ENCODE measurements at places on chromosomes 5 and 9.
A peak's percentile ranks its signal among the peaks of the same experiment; 100 is the strongest.

GRCh38 chr5:148540647-148541046 lies 113.7 kb downstream of the HTR4 start:
- no peak for DNase-seq

DNA sequence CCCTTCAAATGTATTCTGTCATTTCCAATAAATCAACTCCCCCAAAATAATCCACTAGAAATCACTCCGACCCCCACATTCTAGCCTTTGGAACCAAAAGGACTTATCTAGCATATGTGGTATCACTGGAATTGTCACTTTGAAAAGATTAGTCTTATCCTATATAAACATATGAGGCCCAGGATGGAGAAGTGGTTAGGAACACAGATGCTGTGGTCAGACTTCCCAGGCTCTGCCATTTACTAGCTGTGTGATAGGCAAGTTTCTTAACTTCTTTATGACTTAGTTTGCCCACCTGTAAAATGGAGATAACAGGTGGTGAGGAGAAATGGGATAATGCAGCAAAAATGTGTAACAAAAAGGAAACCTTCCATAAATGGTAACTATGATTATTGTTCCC lies 62.0 kb upstream of the GLRX start:
- no peak for DNase-seq

GRCh38 chr9:114462791-114463190 lies 42.5 kb downstream of the WHRN start:
- DNase-seq = no peak

- DNase-seq = no peak
These were observed 166.8 kb upstream of the IER5L start for GRCh38 chr9:129344641-129345495.

GRCh38 chr9:125472926-125473701 lies 211.5 kb downstream of the GAPVD1 start:
- DNase-seq = peak; percentile 94

DNA sequence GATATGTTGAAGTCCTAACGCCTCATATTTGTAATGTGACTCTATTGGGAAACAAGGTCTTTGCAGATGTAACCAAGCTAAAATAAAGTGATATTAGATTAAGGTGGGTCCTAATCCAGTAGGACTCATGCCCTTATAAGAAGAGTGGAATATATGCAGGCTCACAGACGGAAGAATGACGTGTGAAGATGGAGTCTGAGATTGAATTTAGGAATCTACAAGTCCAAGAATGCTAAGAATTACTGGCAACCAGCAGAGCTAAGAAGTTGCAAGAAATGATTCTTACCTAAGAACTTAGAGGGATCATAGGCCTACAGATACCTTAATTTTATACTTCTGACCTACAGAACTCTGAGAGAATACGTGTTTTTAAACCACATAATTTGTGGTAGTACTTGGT lies 350.0 kb upstream of the ST8SIA4 start:
- no peak for DNase-seq

DNA sequence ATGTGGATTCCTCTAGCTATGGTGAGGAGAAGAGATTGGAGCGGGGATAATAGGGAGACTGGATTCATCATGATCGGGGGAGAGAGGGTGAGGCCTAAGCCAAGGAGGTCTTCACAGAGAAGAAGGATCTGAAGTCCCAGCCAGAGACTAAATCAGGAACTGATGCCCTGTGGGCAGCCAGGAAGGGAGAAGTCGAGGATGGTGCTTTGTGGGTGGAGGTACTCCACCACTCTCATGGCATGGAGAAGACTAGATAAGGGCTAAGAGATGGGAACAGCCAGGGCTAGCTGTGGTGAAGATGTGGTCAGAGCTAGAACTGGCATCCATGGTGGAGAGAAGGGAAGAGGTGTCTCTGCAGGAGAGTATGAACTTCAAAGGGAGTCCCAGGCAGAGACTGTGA lies 3.0 kb upstream of the RGS14 start:
- no peak for DNase-seq

GRCh38 chr5:7586480-7586879 lies 190.5 kb downstream of the ADCY2 start:
- DNase-seq = no peak

GRCh38 chr5:123864578-123864977 lies 352.6 kb downstream of the CSNK1G3 start:
- DNase-seq = no peak

DNA sequence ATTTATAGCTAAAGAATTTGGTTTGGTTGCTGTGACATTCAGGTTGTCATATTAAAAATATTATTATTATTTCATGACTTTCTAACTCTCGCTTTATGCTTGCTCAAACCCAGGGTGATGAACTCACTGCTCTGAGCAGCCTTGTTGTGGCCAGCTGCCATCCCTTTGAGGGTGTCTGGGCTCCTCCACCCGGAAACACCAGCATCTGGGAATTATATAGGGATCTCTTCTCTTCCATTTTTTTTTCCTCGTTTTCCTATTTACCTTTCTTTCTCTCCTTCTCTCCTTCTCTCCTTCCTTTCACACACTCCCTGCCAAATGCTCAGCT lies 355.8 kb upstream of the SMARCA2 start:
- no peak for DNase-seq

DNA sequence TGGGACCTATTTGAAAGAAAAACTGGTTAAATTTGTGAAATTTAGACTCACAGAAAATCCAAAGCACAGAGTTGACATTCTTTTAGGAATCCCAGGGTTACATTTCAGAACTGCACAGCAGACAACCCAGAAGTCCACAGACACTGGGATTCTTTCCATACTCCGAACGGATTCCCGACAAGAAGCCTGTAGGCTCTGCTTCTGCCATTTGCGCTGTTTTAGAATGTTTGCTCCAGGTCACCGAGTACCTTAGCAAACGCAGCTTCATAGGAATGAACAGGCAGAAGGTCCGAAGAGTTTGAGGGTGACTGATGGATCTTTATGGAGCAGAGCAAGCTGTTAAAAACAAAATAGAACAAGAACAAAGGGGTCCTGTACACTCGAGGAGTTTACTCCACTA lies 84.5 kb upstream of the NFIB start:
- DNase-seq = no peak

GRCh38 chr5:1544294-1544961 lies 20.7 kb upstream of the LPCAT1 start:
- DNase-seq = no peak

DNA sequence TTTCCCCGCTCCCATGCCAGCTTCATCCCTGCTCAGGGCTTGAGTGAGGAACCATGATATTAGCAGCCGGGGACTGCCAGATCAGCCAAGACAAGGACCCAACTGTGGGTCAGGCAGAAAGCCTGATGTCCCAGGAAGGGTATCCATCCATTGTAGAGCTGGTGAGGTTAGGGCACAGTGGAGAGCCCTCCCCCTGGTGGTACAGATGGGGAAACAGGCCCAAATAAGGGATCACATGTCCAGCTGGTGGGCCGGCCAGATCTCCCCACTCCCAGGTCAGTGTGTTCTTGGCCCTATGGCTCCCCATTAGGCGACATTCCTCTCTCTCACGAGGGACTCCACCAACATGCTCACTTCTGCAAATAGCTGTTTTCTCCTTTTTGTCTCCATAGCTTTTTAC lies 9.0 kb downstream of the CDX1 start:
- DNase-seq = peak; percentile 52

DNA sequence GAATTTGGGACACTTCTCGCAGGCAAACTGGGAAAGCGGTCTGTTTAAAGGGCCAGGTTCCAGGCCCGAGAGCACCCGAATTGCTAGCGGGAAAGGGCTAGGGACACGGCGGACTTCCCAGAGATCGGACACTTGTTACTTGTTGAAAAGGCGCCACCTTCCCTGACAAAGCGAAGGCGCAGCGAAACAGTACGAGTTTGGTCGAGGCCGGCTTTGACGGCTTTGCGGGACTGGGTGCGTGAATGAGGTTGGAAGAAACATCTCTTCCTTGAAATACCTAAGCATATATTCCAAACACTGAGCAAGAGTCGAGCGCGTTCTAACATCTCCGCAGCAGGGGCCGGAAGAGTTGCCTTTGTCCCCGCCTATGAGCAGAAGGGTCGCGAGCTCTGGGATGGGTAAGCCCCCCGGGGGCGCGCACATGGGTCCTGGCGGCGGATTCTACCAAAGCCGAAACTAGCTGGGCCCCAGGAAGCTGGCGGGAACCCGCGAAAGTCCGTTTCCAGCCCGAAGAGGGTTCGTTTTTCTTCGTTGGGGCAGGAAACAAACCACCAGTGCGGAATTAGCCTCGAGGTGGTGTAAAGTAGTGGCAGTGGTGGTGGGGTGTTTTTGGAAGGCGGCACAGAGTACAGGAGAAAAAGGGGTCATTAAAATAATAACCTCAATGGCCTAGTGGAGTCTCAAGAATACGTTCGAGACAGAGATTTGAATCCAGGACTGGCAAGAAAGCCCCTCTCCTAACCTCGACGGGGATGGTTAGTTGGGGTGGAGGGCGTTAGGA lies 1.5 kb downstream of the GDNF start:
- peak; percentile 66 for DNase-seq

DNA sequence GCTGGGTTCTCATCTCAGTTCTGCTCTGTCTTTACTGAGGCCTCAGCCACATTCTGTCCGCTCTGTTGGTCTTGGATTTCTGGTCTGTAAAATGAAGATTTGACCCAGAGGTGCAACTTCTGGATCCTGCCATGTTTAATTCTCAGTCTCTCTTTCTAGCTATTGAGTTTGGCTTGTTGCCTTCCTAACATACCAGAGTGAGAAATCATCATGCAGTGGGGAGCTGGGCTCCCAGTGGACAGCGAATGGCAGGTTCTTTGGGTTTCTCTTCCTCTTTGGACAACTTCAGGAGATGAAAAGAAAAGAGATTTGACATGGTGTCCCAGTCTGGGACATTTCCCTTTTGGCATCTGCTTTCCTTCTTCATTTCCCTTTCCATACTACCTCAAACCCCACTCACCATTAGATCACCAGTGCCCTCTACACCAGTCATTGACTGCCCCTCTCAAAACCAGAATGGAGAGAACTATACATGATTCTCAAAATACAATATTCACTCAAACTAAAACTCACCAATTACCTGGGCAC lies 334.7 kb downstream of the ACTL7B start:
- DNase-seq = peak; percentile 54

DNA sequence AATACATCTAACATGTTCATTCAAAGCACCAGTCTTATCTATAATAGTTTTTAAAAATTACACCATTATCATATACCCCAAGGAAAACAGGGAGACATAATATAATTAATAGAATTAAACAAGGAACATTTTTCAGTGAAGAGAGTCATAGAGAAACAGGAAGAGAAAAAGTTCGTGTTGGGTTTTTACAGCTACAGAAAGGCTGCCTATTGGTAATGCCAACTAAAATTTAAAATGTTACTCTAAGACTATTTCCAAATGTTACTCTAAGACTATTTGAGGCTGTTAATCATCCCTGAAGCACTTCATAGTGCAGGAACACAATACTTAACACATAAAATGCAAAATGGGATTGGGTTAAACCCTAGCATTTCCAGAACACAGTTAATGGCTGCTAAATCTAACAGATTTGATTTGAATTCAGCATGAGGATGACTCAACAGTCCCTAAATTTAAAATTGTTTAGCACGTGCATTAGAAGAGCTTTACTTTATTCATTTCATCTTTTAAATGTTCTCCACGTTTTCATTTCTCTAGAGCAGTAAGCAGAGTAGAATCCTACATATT lies 54.5 kb downstream of the OXCT1 start:
- DNase-seq = no peak

DNA sequence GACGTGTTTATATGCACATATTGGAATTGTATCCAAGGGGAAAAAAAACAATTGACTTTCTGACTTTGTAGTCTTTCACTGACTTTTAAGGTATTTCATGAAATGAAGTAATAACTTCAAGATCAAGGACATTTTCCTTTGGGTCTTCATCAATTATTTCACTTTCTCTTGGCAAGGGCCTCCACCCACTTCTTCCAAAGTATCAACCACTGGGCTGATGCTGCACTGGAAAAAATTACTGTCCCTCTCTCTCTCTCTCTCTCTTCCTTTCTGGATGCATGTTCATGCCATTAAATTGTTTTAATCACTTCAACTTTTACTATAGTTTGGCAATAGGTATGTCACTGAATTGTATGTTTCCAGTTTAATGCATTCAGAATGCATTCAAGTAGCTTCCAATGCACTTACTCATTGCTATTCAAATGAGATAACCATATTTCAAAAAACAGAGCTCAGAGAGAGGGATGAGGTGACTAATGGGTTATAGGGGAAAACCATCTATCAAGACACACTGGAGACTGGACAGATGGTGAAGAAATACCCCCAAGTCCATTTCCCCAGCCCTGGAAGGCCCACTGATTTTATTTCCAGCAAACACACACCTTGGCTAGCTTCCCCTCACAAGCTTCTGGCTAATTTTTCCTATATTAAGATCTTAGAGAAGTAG lies 585.3 kb downstream of the EBF1 start:
- DNase-seq = peak; percentile 8

GRCh38 chr5:23820765-23821471 lies 313.5 kb downstream of the PRDM9 start:
- DNase-seq = peak; percentile 56

DNA sequence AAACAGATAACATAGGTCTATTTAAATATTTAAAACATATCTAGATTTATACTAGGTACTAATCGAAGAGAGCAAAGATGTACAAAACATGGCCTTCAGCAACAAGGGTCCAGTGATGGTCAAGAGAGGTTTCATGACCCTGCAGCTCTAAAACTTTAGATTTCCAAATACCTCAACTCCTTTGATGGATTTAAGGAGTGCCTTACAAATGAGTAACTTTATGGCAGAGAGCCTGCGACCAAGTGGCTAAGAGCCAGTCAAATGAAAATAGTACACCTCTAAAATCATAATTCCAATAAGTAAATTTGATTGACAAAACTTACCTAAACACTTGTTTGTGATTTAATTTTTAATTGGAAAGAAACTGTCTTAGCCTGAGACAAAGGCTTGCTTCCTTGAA lies 4.7 kb upstream of the SH3RF2 start:
- no peak for DNase-seq

- DNase-seq = peak; percentile 32
These were observed 58.1 kb downstream of the EBF1 start for GRCh38 chr5:159041444-159042198.

Measured in mesenchymal stem cell (in vitro differentiated cells and primary cell).